Caki2 (cell line): ENCODE measurements at places on chromosomes 4 and X. TPM values are rescaled to one million over a fixed set of nuclear protein-coding genes. Genes with fewer than 3 reads are reported as not detected.

The CENPC gene
- 4.4 and 5.4 TPM in 2 replicates for total RNA-seq

DNA sequence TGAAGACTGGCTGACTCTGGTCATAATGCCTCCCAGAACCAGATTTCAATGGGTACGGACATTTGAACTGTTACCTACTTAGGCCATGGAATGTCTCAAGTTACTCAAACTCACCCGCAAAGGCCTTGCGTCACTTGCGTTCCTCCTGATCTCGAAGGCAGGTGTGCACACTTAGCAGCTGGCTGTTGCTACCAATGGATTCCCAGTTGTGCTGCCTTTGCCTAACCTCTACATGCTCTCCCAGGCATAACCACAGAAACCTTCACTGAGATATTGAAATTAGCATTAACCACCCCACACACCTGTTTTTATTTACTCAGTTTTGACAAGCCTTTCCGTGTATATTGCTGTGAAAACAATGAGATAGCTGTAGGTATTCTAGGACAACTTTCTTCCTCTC lies 2.8 kb downstream of the ERVMER34-1 start:
- no peak for DNase-seq

GRCh38 chr4:40473578-40474388 lies 138.7 kb downstream of the CHRNA9 start:
- DNase-seq, result peak; percentile 86

DNA sequence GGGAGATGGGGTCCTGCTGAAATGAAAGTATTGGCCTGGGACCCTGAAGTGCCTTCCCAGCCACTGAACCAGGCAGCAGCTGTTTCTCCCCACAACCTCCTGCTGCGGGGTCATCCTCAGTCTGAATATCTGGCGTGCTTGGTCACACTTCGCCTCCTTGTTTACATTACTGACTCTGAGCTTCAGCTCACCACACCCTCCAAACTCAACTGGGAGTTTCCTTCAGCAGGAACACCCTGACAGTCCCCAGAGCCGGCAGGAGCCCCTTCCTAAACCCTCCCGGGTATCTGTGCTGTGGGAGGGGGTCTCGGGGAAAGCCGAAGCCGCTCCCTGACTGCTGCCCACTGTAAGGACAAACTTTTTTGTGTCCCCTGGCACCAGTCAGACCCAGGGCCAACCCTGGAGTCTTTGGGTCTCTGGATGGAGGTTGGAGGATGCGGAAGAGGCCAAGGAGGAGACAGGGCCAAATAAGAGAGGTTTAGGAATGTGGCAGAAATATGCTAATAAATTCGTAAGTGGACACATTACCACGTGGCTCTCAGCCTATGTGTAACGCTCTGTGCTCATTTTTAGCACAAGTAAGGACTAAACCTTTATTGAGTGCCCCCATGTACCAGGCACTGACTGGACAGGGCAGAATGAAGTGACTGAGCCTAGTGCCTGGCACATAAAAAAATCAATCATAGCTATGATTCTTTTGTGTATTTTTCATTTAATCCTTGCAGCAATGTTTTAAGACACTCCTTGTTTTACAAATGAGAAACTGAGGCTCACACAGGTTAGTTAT lies 20.7 kb downstream of the FHDC1 start:
- DNase-seq, result peak; percentile 85

DNA sequence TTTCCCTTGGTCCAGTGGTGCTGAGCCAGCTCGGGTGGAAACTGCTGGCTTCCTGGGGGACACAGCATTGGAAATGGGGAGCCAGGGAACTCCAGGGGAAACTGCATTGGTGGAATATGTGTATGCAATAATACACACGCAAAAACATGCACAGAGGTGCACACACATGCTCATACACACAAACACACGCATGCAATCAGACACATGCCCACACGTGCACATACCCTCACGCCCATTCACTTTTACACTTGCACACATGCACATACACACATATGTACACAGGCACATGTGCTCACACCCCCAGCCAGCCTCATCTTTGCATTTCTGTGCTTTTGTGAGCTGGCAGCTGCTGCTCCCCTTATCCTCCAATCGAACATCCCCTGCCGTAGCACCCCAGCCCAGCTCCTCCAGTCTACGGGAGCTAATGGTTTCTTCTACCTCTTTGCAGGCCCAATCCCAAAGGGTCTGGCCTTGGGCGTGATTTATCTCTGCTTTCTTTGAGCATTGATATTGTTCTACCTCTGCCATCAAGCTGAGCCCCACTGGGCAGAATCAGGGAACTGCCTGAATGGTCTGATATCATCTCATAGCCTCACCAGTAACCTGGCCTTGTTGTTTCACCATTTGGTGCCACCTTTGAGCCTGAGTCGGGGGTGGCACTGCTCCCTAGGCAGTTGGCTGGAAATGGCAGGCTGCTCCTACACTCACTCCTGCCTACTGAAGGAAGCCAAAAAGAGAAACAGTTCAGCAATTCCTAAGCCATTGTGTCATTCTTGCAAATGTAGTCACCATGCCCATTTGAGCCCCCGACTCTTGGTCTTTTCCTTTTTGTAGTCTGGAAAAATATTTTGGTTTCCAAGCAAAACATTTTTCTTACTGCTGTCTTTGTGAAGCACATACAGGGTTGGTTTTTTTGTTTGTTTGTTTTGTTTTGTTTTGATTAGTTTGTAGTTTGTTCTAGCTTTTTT lies 104.4 kb upstream of the MAMLD1 start:
- no peak for DNase-seq

DNA sequence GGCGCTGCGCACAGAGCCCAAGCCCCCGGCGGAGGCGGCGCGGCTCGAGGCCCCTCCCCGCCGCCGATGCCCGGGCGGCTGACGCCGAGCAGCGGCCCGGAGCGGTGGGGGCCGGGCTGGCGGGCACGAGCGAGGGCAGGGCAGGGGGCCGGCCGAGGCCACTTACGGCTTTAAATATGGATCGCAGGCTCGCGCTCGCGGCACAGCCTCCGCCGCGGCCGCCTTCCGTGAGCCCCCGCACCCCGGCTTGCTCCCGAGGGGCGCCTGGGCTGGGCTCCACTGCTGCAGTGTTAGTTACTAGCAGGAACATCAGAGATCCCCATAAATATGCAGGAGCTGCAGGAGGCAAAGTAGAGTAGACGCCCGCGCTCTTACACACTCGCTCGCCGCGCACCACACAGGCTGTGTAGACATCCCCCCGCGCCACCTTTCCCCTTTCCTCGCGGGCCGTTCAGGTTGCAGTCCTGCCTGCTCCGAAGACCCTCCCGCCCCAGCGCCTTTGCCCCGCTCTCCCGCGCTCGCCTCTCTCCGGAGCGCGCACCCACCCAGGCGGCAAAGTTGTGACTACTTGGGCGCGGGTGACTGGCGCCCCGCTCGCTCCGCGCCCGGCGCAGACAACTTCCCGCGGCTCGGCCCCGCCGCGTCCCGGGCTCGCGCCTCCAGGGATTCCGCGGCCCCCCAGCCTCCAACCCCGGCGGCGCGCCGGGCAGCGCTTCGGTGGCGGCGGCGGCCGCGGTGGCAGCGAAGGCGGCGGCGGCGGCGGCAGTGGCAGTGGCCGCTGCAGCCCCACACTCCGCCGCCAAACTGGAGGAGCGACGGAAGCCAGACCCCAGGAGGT lies 152.0 kb upstream of the SLC4A4 start:
- DNase-seq, result peak; percentile 71

- peak; percentile 27 for DNase-seq
Measured at GRCh38 chrX:147226801-147227200, 412.3 kb upstream of the CXorf51A start.

- DNase-seq, result peak; percentile 15
Measured at GRCh38 chr4:176002007-176002613, 63.5 kb upstream of the WDR17 start.

The TGIF2LX gene
- total RNA-seq, result not detected in 2 replicates

The GC gene
- total RNA-seq, result not detected in 2 replicates

DNA sequence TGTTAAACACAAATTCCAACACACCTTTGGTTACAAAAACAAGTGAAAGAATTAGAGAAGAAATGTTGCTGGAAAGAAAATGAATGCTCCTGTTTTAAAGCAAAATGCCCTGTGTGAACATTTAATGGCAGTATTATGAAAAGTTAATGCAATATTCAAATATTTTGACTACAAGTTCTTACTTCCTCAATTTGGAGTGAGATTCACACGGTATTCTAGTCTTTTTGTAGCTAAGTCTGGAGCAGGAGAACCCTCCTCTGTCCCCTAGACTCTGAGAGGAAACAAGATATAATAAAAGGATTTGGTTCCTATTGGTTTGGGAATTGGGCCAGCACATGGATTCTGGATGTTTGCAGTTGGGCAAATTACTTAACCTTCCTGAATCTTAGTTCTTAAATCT lies 12.7 kb downstream of the MAD2L1 start:
- no peak for DNase-seq

DNA sequence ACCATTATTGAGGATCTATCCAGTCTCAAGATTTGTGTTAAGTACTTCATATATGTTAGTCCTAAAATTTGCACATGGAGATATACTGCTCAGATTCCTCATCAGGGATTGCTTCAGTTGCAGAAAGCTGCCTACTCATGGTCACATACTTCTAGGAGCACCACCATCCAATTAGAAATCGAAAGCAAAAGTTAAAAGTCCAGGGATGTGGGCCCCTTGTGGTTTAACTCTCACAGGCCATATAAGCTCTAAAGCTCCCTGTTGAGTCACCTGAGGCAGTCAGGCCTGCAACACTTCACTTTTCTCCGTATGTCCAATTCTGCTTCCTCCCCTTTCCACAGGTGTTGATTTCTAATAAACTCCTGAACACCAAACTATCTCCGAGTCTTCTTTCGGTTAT lies 84.2 kb downstream of the CNOT6L start:
- DNase-seq, result peak; percentile 76
